ENCODE measurements at places on chromosomes 1 and 21. TPM values are rescaled to one million over a fixed set of nuclear protein-coding genes. Genes with fewer than 3 reads are reported as not detected.

ENAH gene
- total RNA-seq, result not detected

CELF3 gene
- not detected for total RNA-seq

CELA3B gene
- 7.5 TPM for total RNA-seq

HFM1 gene
- not detected for total RNA-seq

PLA2G5 gene
- not detected for total RNA-seq

KRTAP19-3 gene
- not detected for total RNA-seq

S100A7A gene
- total RNA-seq, result not detected

ATP6V0B gene
- 69.5 TPM for total RNA-seq

GUK1 gene
- total RNA-seq, result 223 TPM

TTC22 gene
- total RNA-seq, result 11.1 TPM

CHIT1 gene
- total RNA-seq, result 2.3 TPM
